Transverse colon (tissue), 4 donors: ENCODE measurements at places on chromosomes 7 and 10. TPM values are rescaled to one million over a fixed set of nuclear protein-coding genes. Genes with fewer than 3 reads are reported as not detected.

GRCh38 chr7:94882891-94883290 lies 24.5 kb upstream of the PPP1R9A start:
- no peak for DNase-seq

- DNase-seq, result no peak
Measured at GRCh38 chr7:147859033-147859432, 731.5 kb upstream of the C7orf33 start.

DNA sequence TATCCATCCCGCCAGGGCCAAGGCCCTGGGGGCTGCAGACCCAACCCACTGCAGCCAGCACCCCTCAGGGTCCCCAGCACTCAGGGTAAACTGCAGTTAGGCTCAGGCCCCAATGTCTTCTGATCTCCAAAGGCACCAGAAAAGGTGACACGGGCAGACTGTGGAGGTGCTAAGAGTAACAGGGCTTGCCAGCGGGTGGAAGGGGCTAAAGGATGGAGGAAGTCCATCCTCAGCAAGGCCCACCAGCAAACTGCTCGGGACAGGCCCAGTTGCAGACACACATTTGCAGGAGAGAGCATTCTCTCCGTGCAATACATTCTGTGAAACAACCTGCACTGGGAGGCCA lies 95.6 kb upstream of the DDC start:
- no peak for DNase-seq

- no peak for DNase-seq
Measured at GRCh38 chr7:2084331-2084730, 148.4 kb downstream of the MAD1L1 start.

DNA sequence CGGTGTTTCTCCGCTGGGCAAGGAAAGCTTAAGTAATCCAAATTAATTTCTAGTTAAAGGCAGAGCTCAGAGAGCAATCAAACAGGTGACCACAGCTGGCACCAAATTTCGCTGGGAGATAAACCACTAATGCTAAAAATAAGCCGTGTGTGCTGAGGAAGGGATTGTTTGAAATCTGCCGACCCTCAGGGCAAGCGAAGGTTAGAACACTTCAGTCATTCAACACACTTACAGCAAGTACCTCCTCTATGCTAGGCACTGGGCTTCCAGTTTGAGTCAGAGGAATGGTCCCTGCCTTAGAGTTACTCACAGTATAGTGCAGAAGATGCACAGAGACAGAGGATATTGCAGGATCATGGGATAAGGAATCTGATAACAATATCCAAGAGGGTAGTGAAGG lies 467.9 kb upstream of the PODXL start:
- DNase-seq, result no peak

DNA sequence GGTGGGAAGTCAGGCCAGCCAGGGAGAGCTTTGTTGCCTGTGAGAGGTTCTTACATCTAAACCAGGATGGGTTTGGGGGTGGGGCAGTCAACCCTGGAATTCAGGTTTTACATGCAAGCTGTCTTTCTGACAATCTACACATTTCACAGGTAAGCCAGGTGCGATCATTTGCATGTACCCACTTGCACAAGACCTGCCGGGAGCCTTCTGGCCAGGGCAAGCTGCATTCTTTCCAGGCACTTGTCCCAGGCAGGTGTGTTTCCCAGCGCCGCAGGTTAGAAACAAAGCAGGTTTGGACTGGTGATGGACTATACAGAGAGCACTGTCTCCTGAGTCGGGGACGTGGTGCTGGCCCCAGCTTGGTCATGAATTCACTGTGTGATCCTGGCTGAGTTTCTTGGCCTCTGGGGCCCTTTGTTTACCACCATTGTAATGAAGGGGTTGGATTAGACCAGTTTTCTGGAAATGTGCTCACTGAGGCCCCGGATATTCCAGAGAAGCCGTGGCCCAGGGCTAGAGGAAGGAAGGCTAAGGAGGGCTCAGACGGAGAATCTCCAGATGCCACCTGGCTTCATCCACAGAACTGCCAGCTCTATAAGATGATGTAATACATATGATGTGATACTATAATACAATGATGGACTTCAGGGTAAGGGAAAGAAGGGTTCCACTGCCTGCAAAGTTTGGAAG lies 205.2 kb upstream of the SVIL start:
- DNase-seq, result no peak

DNA sequence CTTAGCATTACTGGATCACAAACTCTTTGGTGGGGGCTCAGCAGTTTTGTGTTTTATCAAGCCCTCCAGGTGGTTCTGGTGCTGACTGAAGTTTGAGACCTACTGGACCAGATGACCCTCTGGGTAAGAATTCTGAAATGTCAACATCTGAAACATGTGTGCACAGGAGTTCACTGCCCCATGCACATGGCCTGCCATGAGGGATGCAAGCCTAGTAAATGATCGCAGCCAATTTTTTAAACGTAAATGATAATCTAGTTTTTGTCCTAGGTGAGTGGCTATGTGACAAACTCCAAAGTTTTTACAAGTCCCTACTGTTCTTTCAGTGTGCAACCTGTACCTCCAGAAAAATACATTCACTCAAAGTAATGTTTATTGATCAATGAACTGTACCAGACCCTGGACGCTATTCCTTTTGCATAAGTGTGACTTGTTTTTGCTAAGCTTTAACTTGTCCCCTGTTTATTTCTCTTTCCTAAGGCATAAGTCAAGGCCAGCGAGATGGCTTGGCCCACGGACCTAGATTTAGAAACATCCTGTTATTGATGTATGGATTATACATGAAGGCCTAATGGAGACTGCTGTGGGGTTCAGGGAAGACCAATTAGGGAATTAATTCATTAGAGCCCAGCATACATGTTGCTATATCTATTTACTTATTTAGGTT lies 531.1 kb downstream of the LRMDA start:
- no peak for DNase-seq

- no peak for DNase-seq
Measured at GRCh38 chr10:66440568-66440967, 485.3 kb upstream of the LRRTM3 start.

DNA sequence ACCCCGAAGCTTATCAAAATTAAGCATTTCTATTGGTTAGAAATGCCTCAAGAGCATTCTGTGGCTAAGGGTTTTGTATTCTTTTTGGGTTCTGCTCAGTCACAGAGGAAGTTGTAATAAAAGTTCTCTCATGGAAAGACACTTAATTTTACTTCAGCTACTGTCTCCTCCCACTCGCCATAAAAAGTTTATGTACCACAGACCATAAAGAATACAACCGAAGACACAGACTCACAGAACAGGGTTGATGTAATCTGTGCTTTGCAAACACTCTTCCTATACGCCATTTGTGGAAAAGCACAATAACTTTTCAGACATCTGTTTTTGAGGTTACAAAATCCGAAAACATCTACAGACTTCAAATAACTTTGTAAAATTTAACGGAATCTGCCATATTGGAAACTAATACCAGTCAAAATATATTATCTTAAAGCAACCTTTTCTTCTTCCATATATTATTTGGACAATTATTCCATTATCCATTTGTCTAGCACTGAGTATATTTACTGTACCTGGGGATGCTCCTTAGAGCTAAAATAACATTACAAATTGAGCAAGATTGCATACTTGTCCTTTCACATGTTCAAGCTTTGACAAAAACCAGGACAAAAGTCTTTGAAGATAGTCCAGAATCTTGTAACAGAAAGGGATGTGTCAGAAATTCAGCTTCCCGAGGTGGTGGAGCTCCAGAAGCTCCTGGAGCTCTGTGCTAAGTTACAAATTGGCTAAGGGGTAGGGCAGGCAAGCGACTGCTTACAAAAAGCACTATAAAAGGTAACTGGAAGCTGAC lies 219.0 kb upstream of the MEOX2 start:
- DNase-seq, result no peak

DNA sequence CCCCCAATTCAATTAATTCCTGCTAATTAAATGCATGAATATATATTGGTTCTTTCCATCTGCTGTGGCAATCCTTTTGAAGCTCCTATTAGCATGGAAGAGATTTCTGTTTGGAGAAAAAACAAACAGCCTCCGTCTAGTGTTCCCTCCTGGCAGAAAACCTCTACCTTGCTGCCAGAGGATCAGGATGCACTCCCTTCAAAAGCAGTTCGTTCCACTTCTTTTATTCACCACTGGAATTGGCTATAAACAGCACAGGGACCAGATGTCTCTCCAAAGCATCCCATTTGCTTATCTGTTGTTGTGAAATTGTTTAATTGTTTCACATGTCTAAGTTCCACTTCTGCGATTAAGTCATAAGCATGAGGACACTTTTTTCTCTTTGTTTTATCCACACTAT lies 77.8 kb upstream of the PTN start:
- no peak for DNase-seq

DNA sequence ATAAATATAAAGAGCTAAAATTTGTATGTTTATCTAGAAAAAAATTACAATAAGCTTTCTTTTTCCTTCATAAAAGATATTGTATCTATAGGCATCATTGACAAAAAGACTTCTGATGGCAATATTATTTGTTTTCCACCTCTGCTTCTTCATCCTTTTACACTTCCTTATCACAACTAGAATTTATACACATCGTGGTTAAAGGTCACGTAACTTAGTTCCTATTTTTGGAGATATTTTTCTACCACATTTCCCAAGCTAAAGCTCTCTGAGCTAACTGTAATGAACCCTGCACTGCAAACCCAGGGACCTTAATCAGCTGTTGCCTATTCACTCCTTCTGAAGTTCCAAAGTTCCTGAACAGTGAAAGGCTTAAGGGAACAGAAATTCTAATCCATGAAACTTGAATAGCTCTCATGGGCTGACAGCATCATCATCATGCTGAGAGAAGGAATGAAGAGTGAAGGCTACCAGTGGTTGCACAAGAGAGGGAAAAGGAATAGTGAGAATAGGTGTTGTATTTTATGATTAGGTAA lies 106.1 kb upstream of the SLC13A1 start:
- no peak for DNase-seq

DNA sequence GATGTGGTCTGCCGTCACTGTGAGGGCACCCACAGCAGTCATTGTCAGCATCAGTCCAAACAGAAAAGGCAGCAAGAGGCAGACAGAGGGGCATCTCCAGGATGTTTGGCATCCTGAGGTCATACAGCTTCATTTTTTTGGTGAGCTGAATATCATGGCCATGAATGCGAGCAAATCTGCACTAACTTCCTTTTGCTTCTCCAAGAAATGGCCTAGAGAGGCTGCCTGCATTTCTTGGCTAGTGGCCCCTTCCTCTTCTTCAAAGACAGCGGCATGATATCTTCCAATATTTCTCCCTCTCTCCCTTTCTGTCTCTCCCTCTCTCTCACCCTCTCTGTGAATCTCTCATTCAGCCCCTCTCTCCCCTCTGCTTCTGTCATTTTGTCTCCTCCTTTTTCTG lies 24.8 kb downstream of the FKBP6 start:
- DNase-seq, result no peak

DNA sequence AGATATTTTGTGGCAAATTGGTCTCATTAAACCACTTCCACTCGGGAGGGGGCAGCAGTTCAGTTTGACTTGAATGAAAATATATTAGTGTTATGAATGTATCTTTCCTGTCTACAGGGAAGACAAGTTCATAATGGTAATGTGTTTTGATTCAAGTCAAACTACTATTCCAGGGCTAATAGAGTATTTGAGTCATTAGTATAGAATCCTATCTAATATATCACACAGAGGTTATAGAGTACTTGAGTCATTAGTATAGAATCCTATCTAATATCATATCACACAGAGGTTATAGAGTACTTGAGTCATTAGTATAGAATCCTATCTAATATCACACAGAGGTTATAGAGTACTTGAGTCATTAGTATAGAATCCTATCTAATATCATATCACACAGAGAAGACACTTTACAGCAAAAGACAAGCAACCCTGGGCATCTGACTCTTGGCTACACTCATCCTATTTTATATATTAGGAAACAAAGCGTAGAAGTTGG lies 199.7 kb upstream of the MAGI2 start:
- no peak for DNase-seq

DNA sequence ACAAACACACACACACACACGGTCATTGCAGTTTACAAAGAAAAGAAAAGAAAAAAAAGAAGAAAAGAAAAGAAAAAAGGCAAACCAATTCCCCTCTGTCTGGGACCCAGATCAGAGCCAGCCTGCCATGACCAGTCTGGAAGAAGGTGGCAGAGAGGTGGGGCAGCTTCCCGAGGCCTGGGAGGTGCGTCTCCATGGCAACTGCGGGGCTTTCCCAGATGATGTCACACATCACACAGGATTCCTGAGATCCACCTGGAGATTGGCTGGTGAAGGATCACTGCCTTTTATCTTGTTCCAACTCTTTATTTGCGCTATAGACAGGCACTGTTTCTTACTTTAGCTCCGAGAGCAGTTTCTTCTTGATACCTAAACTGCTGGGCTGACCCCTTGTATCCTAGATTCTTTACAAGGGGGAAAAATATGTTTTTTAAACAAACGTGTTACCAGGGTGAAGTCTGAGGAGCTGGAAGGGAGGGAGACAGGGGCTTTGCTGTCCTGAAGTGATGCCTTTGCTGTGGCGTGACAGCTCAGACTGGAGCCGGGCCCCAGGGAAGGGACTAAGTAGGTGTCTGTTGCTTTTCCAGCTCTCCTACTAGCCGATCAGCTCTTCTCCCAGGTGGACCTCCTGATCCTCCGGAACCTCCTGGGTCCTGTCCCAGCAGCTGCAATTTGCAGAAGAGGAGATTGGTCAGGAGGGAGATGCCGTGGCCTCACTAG lies 298.5 kb downstream of the KLF6 start:
- DNase-seq, result peak; percentile 92

- DNase-seq, result no peak
Measured at GRCh38 chr10:279655-280054, 144.4 kb downstream of the ZMYND11 start.

DNA sequence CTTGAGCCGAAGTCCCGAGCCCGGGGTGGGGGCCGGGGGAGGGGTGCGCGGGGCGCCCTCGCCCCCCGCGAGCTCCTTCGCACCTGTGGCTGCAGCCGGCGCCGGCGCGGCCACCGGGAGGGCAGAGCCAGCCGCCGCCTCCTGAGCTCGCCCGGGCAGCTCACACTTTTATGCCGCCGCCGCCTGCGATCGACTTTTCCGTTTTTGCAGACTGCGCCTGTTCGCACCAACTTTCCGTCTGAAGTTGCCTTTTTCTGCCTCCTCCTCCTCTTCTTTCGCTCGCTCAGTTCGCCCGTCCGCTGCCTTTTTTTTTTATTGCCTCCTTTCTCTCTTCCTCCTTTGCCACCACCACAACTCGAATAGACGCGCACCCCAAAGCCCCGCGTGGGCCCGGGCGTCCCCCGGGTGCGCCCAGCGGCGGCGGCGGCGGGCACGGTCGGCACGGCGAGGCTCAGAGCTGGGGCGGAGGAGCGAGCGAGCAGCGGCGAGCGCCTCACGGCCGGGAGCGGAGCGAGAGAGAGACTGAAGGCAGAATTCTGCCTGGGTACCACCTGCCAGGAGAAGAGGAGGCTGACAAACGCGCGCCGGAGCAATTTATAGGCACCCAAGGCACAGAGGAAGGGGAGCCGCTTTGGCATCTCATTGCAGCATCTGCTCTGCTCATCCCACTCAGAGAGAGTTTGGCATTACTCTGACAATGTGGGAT lies at the start of gene C1QL3:
Gene C1QL3, minus strand, starts transcription at position 569 of the 706 bp plus-strand sequence. CDS start 814 bp downstream, outside the sequence.
- DNase-seq, result no peak

The CALML3 gene
- not detected for total RNA-seq

The UBTD1 gene
- total RNA-seq, result 0.40 TPM

The CTAGE4 gene
- total RNA-seq, result 42.6 TPM

The STAG3 gene
- total RNA-seq, result not detected

The NYAP1 gene
- total RNA-seq, result 1.4 TPM

The AS3MT gene
- total RNA-seq, result 3.4 TPM

The GRM8 gene
- 9.7 TPM for total RNA-seq

The C10orf95 gene
- 0.48 TPM for total RNA-seq

The NRAP gene
- total RNA-seq, result 1.1 TPM

The CISD1 gene
- 25.9 TPM for total RNA-seq

The PPP1R3C gene
- total RNA-seq, result 4.6 TPM

The LIPK gene
- total RNA-seq, result not detected

The PPP1R3A gene
- total RNA-seq, result not detected

The CDHR3 gene
- 24.4 TPM for total RNA-seq
